ENCODE measurements at places on chromosomes 2 and 18. TPM values are rescaled to one million over a fixed set of nuclear protein-coding genes. Genes with fewer than 3 reads are reported as not detected.

DNA sequence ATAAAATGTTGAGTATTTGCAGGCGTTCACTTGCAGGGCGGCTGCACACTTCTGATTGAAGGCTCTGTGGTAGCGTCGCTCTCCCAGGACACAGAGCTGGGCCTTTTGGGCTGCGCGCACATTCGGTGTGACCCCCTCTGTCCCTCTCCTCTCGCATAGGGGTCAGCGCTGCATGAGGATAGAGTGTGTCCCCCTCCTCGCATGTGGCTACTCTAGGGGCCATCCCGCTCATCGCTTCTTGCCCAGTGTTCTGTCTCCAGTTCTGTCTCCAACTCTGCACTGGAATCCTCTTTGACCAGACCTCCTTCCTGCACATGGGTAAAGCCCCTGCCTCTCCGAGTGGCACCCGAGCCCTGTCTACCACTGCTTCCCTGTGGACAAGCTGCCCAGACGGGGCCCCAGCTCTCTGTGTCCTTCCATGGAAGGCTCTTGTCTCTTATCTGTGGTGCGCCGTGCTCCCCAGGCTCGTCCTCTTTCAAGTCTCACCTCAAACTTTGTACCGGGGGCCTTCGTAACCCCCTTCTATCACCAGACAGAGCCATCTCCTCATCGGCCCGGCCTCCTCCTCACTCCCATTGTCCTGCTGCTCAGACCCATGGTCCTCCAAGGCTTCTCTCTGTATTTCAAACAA is 278.0 kb upstream of the HDAC4 start:
- DNase-seq = no peak

DNA sequence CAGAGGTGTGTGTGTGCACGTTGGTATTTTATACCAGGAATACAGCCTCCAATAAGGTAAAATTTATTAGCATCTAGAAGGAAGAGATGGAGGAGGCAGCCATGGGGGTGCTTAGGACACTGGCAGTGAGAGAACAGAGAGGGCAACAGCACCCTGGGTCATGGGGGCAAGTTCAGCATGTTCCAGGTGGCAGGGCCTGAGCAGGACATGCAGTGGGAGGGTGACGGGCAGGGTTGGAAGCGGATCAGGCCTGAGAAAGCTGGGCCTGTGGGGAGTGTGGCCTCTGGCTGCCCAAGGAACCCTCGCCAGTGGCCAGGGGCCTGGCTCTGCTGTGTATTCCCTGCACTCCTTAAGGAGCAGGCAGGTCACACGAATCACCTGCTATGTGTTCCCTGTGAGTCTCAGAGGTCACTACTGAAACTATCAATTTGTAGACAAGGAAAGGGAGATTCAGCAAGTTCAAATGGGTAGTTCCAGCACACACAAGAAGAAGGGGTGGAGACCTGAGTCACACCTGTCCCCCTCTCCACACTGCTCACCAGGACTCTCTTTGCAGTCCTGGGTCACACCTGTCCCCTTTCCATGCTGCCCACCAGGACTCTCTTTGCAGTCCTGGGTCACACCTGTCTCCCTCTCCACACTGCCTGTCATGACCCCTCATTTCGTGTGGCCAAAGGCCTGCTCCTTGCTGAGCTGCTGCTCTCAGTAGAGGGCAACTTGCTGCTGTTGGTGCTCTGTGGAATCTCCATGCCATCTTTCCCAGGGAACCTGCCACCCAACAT is 463.9 kb upstream of the HS6ST1 start:
- no peak for DNase-seq

GRCh38 chr18:54787616-54788015 is 40.7 kb upstream of the RAB27B start:
- DNase-seq = no peak

DNA sequence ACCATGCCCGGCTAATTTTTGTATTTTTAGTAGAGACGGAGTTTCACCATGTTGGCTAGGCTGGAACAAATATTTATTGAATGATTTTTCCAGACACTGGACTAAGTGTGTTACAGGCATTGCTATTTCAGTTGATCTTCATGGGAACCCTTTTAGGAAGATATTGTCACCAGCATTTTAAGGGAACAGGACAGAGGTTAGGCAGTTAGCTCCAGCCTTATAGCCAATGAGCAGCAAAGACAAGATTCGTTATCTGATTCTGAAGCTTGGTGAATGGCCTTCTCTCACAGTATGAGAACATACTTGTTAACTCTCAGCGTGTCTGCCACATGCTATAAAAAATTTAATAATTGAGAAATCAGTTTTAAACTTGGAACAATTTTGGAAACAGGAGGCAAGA is 73.4 kb downstream of the SOCS6 start:
- DNase-seq = no peak

DNA sequence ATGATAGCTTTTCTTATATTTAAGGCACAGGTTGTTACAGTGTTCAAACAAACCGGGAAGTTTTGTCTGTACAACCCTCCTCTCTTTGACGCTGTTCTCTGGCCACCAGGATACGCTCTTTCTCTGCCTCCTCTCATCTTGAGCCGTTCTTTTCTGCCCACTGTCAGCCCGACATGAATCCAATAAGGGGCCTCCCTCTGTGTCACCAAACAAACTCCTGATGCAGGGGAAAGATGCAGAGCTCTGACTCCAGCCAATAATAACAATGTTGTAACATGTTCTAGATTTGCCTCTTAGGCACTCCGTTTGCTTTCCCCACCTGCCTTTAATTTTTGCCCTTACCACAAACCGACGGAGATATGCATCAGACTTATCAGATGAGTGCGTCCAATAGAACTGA is 449.3 kb downstream of the SLC4A3 start:
- no peak for DNase-seq

DNA sequence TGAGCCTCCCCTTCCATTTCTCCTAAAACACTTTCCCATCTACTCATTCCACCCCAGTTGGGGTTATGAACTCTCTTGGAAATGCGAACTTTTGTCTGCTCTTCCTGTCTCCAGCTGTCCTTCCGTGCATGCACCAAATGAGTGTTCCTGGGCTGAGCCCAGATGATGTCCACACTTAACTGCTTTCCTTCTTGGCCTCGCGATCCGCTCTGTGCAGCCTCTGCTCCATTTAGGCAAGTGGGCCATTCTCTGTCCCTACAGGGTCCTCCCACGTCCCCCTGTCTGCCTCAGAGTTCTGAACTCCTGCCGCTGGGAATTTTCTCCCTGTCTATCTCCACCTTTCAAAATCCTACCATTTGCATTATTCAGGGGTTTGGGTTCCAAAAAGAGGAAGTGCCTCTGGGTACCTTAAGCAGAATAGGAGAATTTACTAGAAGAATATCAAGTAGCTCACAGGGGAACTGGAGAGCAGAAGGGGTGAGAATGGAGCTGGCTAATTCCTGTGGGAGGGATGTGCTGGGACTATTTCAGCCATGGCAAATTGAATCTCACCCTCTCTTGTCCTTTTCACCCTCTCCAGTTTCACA is 4.7 kb upstream of the NCK2 start:
- no peak for DNase-seq

DNA sequence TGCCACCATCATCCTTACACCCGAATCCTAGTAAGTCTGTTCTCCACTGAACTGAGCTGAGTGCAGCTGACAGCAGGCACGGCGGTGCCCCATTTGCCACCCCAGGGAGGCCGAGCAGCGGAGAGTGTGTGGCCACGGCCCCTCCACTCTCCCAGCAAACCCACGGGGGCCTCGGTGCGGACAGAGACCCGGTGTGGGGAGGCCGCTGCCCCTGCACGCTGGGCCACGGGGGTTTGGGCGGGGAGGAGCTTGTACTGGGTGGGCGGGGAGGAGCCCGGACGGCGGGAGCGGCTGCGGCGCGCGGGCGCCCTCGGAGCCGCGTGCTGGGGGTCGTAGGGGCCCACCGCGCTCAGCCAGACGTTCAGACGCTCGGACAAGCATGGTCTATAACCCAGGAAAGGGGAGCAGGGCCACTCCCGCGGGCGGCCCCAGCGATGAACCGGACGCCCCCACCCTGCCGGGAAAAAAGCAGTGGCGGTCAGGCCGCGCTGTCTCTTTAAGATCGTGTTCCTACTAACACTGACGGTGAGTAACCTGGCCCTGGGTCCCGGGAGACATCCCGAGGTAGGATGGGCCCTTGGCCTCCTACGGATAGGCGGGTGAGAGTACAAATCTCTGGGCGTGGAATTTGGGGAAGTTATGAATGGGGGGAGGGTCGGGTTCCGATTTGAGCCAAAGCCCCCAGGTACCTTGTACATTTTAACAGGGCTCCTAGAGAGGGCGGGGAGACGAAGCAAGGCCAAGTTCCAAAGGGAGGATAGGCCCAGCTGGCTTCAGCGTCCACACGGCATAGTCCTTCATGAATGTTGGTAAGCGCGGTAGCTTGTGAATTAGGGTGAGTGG is at the start of gene ITPRIPL1:
ITPRIPL1 (plus strand) TSS at position 277 of the 843 bp plus-strand sequence; CDS start at position 800, 523 bp downstream.
- DNase-seq = no peak

GRCh38 chr2:241768850-241769249 is 7.8 kb upstream of the GAL3ST2 start:
- DNase-seq = no peak

- no peak for DNase-seq
Measured at GRCh38 chr2:47676261-47676926, 106.6 kb upstream of the MSH6 start.

DNA sequence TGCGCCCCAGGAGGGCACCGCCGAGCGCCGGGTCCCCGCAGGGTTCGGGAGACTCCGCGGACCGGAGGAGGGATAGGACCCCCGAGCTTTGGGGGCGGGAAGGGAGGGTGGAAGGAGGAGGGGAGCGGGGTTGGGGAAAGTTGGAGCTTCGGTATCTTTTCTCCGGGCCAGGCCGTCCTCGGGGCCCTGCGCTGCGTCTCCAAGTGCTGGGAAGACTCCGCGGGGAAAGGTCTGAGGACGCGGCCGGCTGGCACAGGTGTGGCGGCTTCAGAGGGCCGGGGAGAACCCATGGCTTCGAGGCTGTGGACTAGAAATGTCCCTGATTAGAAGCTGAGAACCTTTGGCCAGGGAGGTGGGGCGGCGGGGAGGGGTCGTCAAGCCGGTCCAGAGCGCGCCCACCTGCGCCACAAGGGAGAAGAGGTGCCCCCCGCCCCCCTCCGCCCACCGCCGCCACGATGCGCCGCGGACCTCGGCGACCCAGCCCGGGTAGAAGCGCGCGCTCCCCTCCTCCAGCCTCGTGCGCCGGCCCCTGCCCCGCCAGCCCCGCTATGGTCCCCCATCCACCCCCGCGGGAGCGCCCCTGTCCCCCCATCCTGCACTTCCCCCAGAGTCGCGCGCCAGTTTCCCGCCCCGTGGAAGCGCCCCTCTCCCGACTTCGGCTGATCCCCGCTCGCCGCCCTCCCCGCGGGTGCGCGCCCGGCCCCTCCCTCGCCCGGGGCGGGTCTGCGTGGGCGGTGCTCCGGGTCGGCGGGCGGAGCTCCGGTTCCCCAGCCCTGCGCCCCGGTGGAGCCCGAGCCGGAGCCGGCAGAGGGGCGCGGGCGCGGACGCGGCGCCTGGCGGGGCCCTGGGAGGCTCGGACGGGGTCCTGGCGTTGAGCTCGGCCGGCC is at the start of gene SNTG2:
SNTG2 (plus strand) TSS at position 770 of the 887 bp plus-strand sequence. CDS start 148 bp downstream, outside the sequence.
- no peak for DNase-seq

DNA sequence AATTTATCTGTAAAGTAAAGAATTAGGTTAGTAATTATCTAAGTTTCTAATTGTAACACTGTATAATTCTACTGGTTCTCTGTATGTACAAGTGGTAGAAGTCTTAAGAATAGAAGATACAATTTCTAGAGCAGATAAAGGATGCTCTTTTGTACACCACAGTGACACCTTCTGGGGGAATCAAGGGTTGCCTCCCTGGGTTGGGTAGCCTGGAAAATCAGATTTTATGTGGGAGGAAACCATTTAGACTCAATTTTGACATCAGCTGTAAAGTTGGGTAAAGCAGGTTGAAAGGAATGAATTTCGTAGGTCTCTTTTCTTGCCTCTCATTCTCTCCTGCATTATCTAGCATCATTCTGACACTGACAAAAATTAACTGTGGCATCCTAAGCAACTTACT is 354.8 kb downstream of the DCC start:
- peak; percentile 13 for DNase-seq

DNA sequence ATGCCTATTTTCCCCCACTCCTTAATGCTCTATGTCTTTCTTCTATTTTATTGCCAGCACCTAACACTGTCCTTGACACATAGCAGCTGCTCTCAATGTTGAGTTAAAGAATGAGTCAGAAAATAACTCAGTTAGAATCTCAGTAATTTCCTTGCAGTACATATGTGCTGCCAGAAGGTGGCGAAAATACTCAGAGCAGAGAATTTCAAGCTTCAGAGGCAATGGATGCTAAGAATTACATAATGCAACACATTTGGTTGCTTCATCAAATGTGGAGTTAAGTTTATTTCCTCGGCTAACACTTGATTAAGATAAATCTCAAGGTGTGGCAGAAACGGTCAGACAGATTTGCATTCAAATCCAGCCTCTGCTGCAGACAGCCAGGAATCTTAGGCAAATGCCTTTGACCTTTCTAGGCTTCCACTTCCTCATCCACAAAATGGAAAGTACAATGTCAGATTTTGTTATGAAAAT is 105.6 kb downstream of the VSNL1 start:
- DNase-seq = peak; percentile 84

SP140 gene
- not detected for total RNA-seq

LRP2 gene
- total RNA-seq = 0.02 TPM

COQ10B gene
- total RNA-seq = 21.3 TPM

HEATR5B gene
- total RNA-seq = 14.5 TPM

PLGLB2 gene
- 1.1 TPM for total RNA-seq

Measured in MCF 10A (cell line).